Right hindlimb (tissue), 1 donor: ENCODE measurements at places on chromosomes 16 and 17.

DNA sequence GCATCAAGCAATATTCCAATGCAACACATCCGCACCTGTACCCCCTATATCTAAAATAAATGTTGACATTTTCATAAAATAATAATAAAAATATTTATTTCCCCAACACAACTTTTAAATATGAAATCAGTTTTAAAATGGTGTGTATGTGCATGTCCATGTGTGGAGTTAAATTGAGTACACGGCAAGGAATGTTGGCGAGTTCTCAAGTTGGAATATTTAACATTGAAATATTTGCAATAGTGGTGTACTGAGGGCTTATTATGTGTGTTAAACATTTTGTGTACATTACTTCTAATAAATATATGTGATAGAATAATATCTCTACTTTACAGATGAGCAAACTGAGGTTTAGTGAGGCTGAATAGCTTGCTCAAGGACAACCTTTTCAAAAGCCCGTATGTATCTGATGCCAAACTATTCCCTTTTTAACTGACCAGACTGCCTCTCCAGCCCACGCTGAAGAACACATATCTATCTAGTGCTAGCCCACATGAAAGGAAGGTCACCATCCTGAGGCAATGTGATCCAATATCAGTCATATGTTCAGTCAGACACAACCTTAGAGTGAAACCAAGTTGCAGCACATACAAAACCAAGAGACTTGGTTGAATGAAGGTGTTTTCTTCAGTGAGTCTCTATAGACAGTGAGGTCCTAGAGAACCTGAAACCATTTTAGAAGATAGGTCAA lies 192.2 kb upstream of the CDH11 start:
- DNase-seq, result no peak

DNA sequence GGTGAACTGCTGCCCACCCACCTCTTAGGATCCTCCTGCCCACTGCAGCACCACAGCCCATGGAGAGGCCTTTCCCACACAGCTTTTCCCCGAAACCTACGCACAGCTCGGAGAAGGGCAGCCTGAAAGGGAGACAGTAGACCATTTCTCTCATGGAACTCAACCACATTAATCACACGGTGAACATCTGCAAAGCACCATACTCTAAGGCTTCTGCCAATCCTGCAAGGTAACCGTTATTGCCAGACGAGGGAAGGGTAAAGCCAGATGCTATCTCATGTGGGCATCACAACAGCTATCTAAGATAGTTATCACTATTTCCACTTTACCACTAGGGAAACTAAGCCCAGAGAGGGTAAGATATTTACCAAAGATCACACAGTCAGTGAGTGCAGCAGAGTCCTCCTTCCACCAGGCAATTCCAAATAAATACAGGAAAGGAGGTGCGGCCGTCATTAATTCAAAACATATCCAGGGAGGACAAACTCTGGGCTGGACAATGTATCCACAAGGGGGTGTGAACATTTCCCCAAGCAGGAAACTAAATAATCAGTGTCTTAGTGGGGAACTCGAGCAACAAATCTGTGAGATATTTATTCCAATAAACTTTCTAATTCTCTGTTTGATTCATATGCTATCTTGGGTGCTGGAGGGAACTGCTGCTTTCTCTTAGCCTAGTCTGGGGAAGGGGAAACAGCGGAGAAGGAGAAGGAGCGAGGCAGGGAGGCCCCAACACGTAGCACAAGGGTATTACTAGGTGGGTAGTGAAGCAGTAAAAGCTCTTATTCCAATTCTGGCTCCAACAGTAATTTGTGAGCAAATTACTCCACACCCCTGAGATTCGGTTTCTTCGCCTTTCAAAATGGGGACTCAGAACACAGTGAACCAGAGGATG lies 723 bp downstream of the TMEM186 start:
- DNase-seq, result no peak

DNA sequence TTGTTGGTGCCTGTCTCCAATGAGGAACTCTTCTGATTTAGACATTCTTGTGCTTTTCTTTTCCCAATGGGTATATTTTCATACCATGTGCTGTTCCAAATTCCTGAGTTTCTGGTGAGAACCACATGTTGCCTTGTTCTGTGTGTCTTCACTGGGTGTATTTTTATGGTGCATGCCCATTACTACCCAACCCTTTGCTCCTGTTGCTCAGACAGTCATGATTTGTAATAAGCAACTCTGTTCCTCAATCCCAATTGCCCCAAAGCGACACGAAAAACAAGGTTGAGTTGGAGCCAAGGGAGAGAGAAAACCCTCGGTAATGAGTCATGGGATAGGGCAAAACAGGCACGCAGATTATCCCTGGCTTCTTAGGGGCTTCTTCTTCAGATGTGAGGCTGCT lies 101.8 kb downstream of the ABCA8 start:
- no peak for DNase-seq

GRCh38 chr17:60109161-60109560 lies 30.4 kb upstream of the HEATR6 start:
- DNase-seq, result no peak

- no peak for DNase-seq
Measured at GRCh38 chr17:79968116-79968515, 67.6 kb downstream of the TBC1D16 start.

GRCh38 chr16:50386774-50387173 lies 18.0 kb upstream of the BRD7 start:
- peak; percentile 71 for DNase-seq

- DNase-seq, result no peak
Measured at GRCh38 chr17:34382621-34383124, 19.6 kb upstream of the CCL1 start.

- no peak for DNase-seq
Measured at GRCh38 chr16:25176136-25176535, 40.6 kb upstream of the AQP8 start.

- DNase-seq, result no peak
Measured at GRCh38 chr17:12599186-12599920, 66.3 kb upstream of the MYOCD start.

DNA sequence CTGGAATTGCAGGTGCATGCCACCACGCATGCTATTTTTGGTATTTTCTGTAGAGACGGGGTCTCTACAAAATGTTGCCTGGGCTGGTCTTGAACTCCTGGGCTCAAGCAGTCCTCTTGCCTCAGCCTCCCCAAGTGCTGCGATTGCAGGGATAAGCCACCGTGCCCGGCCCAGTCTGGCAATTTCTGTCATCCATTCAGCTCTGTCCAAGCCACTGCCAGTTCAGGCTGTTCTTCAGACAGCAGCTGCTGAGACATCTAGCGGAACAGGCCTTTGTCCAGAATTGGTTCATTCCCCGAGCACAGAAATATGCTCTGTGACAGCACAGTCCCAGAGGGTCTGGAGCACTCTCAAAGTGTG lies 5.4 kb downstream of the SLC47A1 start:
- DNase-seq, result peak; percentile 53

DNA sequence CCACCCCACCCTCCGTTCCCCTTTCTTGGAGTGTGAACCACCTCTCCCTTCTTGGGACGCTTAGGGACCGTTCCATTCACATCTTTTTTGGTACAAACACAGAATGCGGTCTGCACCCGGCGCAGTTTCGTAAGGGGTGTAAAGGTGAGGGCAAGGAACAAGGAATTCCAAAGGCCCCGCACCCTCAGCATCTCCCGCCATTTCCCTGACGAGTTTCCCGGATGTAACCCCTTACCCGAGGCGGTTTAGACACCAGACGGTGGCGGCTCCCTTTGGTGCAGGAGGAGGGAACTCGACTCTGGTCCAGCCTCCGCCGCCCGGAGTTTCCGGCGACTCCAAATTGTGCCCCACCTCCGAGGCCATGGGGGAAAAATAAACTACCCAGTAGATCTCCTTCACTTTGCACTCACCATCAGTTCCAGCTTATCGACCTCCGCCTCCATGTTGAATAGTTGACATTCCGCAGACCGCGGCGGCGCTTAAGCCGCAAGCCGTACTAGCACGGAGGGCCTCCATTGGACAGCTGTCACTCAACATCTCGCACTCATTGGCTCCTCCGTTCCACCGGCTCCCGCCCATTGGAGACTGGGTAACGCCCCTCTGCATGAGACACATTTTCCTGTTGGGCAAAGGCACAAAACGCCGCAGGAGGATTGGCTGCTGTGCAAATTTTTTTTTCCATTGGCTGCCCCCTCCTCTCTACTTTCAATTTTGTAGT lies at the start of gene SKA2:
Gene SKA2, minus strand, starts transcription at position 466 of the 718 bp plus-strand sequence. Its CDS starts 23 bp downstream, at position 443.
- DNase-seq, result peak; percentile 99

- DNase-seq, result no peak
Measured at GRCh38 chr16:9081843-9082242, 9.6 kb upstream of the HAPSTR1 start.

DNA sequence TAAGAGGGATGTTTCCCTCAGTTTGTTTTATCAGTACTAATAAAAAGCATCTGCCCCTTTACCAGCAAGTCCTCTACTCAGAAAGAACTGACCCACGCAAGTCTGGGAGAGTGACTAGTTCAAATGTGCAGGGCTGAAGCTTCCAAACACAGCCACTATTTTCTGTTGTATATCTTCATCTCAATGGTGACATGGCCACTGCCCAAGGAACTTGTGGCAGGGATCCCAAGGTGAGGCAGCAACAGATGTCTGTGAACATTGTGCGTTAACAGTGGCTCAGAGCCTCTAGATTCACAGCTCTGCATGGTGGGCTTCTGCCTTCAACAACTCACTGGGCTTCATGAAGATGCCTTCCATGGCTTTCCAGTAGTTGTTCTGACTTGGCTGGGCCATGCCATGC lies 3.7 kb upstream of the BLTP2 start:
- no peak for DNase-seq

- no peak for DNase-seq
Measured at GRCh38 chr17:54626146-54626703, 274.4 kb upstream of the TOM1L1 start.

DNA sequence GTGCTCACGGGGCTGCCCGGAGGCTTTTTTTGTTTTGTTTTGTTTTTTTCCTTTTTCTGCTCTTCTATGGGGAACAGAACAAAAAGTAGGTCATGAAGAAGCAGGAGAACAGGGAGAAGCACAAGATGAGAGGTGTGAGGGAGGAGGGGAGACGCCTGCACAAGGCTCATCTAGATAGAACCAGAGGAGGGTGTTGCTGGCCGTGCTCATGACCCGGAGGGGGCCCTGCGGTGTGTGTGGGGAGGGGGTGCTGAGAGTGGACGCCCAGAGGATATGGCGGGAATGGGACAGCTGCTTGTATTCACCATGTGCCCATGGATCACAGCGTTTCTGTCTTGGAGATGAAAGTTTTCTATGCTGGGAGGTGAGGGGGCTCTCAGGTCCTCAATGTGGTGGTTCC lies 183.7 kb downstream of the FOXL1 start:
- no peak for DNase-seq

DNA sequence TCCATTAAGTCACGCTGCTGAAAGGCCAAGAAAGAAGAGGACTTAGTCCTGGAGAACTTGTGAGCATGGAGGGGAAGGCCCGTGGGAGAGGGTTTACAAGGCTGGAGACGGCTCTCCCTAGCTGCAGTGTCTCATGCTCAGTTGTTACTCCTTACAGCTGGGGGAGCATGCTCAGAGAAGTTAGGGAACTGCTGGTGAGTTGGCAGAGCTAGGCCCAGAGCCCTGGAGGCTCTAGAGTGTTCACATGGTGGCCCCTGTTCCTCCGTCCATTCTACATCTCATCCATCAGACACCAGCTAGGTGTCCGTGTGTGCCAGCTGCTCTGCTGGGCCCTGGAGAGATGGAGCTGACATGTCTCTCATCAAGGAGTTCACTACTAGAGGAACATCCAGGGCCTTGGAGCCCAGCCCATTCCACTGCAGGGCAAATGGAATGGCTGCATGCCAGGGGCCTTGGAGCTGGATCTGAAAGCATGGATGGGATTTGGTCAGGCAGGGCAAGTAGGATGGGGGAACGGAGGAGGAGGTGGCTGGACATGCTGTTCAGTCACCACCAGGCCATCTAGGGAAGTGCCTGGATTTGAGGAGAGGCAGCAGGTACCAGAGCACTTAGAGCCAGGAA lies 6.3 kb downstream of the XYLT2 start:
- DNase-seq, result peak; percentile 24

- DNase-seq, result no peak
Measured at GRCh38 chr16:47284999-47285398, 141.3 kb upstream of the NETO2 start.

GRCh38 chr16:89297910-89298545 lies 80.5 kb downstream of the ZNF778 start:
- DNase-seq, result no peak

GRCh38 chr17:39736319-39737165 lies 1.2 kb upstream of the GRB7 start:
- no peak for DNase-seq

- no peak for DNase-seq
Measured at GRCh38 chr17:79542718-79543117, 68.1 kb downstream of the RBFOX3 start.

- DNase-seq, result no peak
Measured at GRCh38 chr17:39908789-39909352, 9.6 kb downstream of the GSDMB start.

GRCh38 chr17:6105649-6106007 lies 35.4 kb downstream of the WSCD1 start:
- no peak for DNase-seq

GRCh38 chr17:64354396-64354795 lies 36.3 kb downstream of the PECAM1 start:
- DNase-seq, result no peak

GRCh38 chr17:39144416-39144840 lies 7.0 kb downstream of the PLXDC1 start:
- peak; percentile 96 for DNase-seq

DNA sequence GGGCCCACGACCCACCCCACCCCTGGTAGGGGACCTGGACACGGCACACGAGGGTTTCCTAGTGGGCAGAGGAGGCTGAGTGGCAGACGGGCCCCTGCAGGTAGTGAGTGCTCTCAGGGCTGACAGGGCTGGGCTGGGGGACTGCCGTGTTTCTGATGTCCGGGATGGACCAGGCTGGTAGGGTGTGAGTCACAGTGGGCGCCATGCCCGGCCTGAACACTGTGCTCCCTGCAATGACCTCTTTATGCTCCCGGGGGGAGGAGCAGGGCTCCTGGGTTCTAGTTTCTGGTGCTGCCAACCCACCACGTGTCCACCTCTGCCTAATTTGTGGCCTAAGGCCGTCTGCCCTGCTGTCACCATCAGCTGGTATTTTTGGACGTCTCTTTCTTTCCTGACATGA lies 26.3 kb downstream of the ARHGAP23 start:
- peak; percentile 76 for DNase-seq

- DNase-seq, result no peak
Measured at GRCh38 chr17:44121997-44122815, 1.2 kb downstream of the HDAC5 start.

- DNase-seq, result no peak
Measured at GRCh38 chr16:72442385-72443158, 270.6 kb upstream of the PMFBP1 start.
